ENCODE measurements at places on chromosomes 5 and 9.

GRCh38 chr5:135593886-135594285 is 15.1 kb upstream of the CXCL14 start:
- DNase-seq: no peak

DNA sequence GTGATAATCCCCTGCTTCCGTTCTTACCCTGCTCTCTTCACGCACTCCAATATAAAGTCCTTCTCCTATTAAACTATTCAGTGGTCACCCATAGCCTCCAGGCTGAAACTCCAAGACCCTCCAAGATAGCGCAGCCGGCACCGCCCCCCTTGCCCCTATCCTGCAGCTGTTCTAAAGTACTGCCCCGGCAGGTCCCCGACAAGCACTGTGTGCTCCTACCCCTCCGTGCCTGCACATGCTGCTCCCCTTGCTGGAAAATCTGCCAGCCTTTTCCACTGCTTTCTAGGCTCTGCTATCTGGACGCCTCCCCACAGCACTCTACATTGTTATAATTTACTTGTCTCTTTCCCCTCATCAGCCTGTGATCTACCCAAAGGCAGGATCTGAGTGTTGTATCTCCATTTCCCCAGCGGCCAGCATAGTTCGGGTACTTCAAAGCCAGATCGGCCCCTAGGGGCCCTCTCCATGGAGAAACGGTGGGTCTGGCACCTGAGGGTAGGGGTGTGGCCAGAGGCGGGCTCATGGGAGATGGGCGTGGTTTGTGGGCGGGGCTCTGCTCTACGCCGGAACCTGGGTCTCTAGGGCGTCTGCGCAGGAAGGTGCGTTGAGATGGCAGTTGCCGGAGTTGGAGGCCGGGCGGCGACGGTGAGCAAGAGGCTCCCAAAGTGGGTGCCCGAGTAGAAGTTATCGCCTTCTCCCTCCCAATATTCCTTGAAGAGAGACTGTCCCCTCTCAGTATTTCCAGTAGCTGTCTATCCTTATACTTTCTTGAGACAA is 83.5 kb upstream of the RUSC2 start:
- DNase-seq: no peak

DNA sequence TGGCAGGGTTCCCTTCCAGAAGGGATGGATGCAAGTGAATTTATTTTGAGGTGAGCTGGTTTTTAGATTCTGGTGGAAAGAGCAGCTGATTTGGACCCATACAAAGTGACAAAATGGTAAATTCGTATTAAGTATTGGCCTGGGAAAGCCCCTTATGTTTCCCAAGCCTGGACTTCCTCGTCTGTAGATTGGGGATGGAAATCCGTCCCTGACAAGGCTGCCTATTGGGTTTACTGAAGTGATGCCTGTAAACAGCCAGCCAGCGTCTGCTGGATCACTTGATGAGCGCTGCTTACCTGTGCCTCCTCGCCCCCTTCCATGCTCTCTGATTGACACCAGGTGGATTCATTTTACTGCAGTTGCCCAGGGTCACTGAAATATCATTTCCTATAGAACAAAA is 233.8 kb downstream of the GADD45G start:
- DNase-seq: no peak

GRCh38 chr9:3479514-3480352 is 46.1 kb downstream of the RFX3 start:
- DNase-seq: peak; percentile 66

DNA sequence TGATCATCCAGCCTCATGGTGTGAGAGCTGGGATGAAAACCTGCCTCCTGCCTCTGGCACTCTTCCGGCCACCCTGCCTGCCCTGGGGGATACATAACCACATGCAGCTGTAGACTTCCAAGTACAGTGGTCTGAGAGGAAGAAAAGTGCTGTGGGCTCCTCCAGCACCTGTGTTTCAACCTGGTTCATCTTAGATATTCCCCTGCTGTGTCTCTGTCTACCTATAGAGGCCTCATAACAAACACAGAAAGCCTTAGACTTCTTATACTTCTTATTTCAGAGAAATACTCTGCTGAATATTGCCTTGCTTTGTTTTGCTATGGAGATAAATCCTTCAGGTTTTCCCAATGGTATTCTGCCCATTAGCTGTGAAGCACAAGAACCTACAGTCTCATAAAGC is 19.6 kb upstream of the TNFAIP8 start:
- no peak for DNase-seq

DNA sequence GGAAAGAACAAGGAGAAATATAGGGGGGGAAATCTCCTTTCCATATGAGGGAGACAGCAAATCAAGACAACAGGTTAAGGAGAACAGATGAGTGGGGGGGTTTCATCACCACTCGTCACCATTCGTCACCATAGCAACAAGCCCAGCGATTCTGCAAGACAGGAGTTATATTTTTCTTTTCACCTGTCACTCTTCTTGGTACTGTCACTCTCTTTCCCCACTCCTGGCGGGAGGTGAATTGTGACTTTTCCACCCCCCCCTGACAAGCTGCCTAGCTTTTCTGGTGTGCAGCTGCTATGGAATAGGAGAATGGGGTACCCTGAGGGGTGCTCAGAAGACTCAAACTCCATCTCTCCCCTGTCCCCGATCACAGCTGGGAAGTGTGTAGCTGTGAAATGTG is 239.9 kb downstream of the FAM114A2 start:
- no peak for DNase-seq

- no peak for DNase-seq
Measured at GRCh38 chr5:17895288-17896033, 261.2 kb downstream of the TAF11L14 start.

GRCh38 chr9:136799854-136800657 is 3.9 kb downstream of the CCDC183 start:
- no peak for DNase-seq

All from GM12878 (cell line).